Urothelium cell line (cell line): ENCODE measurements at places on chromosomes 12 and 14.
A peak's percentile ranks its signal among the peaks of the same experiment; 100 is the strongest.

- peak; percentile 63 for DNase-seq
Observed at GRCh38 chr12:128387811-128388422, 120.9 kb downstream of the TMEM132C start.

- no peak for DNase-seq
Observed at GRCh38 chr14:75494896-75495295, 27.4 kb upstream of the BATF start.

- DNase-seq = no peak
Observed at GRCh38 chr12:111792155-111792855, 25.6 kb downstream of the ALDH2 start.

DNA sequence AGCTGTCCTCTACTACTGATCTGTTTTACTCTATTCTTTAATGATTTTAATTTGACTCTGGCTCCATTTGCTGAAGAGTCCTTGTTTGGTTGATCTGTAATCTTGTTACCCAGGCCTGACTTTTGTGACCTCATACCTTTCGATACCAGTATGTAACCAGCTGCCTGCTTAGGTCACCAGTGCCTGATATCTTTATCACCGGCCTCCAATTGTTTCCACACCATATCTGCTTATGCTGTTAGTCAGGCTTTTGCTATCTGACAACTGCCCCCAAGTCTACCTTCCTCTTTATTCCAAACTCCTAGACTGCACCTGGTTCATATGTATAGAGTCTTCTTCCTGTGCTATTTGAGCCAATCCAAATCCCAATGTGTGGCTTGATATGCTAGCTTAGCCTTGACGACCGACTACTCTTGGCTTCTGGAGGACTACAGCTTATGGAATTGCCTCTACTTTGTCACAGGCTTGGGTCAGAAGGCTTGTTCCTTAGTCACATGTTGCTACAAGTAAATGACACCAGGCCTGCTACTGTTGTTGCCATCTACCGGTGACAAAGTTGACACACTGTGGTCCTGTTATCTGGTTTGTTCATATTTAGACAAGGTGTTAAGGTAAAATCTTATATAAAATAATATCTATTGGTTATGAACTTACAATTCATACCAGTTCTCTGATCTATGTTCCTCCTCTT lies 193.9 kb downstream of the TRHDE start:
- DNase-seq = no peak

DNA sequence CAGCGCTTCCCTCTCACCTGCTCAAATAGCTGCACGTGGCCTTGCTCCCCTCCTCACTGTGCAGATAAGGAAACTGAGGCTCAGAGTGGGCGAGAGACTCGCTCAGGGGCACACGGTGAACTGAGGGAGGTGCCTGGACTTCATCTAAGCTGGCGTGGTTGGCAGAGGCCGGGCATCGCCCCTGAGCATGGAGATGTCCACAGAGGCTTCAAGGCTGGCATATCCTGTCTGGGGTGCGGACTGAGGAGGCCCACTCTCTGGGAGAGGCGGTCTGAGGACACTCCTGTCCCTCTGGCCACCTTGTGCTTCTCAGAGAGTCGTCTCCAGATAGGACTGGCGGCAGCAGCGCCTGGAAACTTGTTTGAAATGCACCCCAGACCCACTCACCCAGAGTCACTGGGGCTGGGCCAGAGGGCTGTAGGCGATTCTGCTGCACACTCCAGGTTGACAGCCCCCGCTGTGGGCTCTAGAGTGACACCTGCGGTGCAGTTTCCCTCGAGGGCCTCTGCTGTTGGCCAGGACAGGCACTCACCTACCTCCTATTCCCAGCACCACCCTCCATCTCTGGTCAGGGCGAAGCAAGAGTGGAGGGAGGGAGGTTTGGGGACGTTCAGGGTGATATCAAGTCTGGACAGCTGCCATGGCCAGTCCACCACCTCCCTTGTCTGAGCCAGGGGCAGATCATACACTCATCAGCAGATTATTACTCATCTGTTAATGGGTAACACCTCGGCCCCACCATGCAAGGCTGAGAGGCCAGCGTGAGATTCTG lies 11.2 kb upstream of the LBHD2 start:
- DNase-seq = no peak

GRCh38 chr14:55814873-55815272 lies 234.9 kb downstream of the KTN1 start:
- DNase-seq = no peak

DNA sequence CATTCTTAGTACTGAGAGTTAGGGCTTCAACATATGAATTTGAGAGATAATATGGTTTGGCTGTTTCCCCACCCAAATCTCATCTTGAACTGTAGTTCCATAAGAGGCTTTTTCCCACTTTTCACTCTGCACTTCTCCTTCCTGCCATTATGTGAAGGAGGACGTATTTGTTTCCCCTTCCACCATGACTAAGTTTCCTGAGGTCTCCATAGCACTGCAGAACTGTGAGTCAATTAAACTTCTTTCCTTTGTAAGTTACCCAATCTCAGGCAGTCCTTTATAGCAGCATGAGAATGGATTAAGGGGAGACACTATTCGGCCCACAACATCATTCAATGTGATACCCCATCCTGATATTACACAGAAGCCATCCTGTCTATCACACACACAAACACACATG lies 36.8 kb upstream of the ALG10B start:
- no peak for DNase-seq

- DNase-seq = no peak
Observed at GRCh38 chr12:65156366-65156841, 13.0 kb upstream of the LEMD3 start.

GRCh38 chr12:30506411-30506810 lies 189.3 kb downstream of the IPO8 start:
- no peak for DNase-seq

GRCh38 chr14:99255621-99256482 lies 16.1 kb downstream of the BCL11B start:
- no peak for DNase-seq

GRCh38 chr14:64628940-64629408 lies 75.2 kb upstream of the PLEKHG3 start:
- peak; percentile 87 for DNase-seq

GRCh38 chr14:58315606-58316005 lies 17.3 kb downstream of the ARID4A start:
- DNase-seq = no peak

- DNase-seq = no peak
Observed at GRCh38 chr12:106866426-106867080, 89.2 kb upstream of the TMEM263 start.

DNA sequence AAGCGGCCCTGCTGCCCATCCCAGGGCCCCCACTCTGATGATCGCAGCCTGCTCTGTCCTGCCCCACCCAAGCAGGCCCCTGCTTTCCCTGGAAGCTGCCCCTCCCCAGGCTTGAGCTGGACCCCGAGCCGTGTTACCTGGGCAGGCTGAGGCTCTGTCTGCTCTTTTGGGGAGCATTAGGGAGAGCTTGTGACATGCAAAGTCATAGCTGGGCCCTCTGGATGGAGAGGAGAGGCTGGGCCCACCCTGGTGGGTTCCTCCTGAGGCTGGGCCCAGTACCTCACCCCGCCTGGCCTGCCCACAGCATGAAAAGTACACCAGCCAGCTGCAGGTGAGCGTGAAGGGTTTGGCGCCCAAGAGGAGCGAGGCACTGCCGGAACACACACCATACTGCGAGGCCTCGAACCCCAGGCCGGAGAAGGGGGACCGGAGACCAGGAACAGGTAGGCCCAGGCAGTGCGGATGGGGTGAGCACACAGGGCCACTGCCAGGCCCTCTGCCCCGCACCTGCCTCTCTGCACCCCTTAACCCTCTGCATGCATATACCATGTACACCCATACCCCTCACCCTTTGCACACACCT lies 15.0 kb downstream of the CEP170B start:
- DNase-seq = no peak

DNA sequence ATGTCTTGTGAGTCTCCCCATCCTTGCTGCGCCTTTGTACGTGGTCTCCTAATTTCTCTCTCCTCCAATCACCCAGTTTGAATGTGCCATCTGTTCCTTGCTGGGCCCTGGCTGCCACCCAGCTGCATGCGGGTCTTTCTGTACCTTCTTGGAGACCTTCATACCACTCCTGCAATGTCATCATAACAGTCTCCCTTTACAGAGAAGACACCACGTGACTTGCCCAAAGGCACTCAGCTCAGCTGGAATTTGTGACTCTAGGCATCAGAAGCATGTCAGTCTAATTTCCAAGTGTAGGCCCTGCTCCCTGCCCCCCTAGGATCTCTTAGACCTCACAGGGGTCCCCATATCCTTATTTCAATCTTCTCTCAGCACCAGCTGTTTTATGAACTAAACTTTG lies 284.2 kb downstream of the TTC8 start:
- no peak for DNase-seq

GRCh38 chr12:131052929-131053328 lies 99.2 kb downstream of the ADGRD1 start:
- no peak for DNase-seq

DNA sequence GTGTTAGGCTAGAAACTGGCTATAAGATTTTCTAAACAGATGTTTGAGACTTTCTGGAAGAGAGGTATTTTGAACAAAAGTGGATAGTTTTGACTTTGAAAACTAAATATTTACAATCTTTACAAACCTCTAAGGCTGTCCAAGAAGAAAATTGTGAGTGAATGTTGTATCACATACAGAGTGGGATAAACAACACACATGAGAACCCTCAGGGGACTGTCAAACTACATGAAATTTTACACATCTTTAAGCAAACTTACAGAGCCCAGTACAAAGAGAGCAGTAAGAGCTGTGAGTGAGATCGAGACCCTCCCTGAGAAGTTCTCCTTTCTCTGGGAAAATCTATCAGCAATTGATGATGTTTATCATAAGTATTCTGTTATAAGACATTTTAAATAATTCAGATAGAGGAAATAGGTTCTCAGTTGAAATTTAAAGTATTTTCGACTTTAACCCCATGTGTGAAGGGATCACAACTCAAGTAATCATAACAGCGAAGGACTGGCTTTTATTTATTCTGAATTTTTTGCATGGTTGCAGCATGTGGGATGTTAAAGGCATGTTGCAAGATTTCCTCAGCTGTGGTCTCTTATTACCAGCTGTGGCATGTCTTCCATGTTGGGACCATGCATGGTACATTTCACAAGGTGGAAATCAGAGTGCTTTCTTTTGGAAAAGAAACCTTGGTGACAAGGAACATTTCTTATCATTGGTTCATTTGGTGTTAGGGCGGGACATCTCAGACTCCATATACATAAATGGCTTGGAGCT lies 264.0 kb upstream of the PRICKLE1 start:
- DNase-seq = no peak

DNA sequence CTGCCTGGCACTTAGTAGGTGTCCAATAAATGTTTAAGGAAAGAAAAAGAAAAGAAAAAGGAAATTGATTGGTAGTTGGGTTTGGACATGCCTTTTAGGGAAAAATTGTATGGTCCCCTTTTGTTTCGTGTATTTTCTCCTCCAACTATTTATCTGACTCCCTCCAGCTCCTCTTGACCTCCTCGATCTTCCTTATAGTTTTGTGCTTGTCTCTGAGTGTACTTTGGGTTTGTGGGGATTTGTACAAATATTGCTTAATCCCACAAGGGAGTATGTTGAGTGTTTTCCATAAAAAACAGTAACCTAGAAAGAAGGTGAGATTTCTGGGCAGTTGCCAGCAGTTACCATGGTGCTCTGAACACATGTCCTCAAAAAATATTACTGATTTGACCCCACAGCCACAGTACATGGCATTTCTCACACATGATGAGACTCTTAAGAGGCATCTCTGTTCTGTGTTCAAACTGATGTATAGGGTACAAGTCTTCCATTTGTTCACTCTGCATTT lies 15.7 kb downstream of the PLEKHG7 start:
- no peak for DNase-seq

DNA sequence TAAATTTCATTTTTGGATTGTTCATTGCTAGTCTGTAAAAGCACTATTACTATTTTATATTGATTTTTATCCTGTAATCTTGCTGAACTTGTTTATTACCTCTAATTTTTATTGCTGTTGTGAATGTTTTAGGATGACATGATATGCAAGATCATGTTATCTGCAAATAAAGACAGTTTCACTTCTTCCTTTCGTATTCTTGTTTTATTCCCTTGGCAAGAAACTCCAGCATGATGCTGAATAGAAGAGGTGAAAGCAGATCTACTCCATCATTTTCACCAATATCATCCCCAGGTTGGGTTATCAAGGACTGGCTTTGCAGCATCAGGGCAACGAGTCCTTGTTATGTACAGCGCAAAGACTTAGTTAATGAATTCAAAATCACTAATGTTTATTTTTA lies 2.7 kb upstream of the CLECL1 start:
- no peak for DNase-seq

DNA sequence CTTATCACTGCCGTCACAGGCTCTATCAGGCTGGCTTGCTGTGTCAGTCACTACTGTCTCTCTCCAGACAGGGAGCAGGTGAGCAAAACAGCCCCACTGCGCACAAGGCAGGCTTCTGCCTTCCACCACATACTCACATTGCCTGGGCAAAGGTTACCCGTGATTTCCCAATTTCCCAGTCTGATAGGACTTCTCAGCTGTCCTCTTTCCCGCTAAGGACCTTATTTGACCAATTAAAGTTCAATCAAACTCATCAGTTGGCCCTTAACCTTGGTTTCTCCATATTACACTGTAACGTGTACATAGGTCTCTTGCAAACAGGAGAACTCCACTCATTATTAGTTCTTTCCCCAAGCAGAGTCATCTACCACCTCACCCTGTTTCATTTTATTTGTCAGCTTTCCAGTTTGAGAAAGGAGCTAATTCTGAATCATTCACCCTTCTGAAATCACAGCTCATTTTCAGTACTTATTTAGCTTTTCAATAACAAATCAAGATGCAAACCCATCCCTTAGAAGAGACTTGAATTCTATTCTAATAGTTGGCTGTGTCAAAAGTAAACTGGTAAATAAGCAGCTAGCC lies 170.8 kb downstream of the ESR2 start:
- no peak for DNase-seq

DNA sequence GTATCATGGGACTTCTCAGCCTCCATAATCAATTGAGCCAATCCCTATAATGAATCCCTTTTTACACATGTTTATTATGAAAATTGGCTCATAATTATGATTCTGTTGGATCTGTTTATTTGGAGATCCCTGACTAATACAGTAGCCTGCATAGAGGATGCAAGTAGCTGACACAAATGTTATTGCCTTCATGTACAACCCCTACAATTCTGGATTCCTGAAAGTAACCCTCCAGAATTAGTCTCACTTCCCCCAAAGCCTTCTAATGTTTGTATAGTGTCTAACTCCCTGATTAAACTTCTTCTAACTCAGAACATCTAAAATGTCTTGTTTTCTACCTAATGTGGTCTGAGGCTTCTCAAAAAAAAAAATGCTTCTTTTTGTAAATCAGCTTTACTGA lies 6.6 kb upstream of the SMIM10L1 start:
- no peak for DNase-seq

DNA sequence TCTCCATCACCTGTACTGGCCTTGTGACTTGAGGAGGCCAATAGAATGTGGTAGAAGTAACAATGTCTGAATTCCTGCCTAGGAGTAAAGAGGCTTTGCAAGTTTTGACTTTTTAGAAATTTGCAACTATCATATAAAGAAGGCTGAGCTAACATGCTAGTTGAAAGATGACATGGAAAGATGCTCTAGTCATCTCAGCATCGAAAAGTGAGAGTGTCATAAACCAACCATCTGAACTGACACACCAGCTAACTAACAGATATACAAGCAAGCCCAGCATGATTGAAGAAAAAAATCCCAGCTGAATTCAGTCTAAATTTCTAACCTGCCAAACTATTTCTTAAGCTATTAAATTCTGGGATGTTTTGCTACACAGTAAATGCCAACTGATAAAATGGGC lies 116.8 kb downstream of the NELL2 start:
- no peak for DNase-seq

GRCh38 chr12:67592228-67593011 lies 56.1 kb upstream of the DYRK2 start:
- no peak for DNase-seq

GRCh38 chr12:76921100-76921471 lies 42.3 kb upstream of the CSRP2 start:
- DNase-seq = no peak
